ENCODE measurements at places on chromosomes 6 and 20. TPM values are rescaled to one million over a fixed set of nuclear protein-coding genes. Genes with fewer than 3 reads are reported as not detected.
A peak's percentile ranks its signal among the peaks of the same experiment; 100 is the strongest.

Gene GABRR1
- polyA plus RNA-seq = not detected

DNA sequence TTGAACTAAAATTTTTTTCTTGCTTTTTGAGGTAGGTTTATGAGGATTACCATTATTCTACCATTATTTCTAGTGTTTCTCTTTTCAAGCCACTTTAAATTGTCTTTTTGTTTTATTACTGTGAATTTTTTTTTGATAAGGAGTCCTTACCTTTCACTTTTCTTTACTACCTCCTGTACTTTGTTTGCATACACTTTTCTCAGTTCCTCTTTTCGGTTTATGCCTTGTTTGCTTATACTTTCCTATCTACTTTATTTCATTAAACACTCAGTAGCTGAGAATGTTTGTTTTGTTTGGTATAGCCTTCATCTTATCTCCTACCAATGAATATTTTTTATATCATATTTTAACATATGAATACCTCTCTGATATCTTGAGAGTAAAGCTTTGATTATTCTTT is 147.9 kb downstream of the TFAP2B start:
- no peak for DNase-seq

- no peak for DNase-seq
These were observed 7.3 kb downstream of the VTA1 start for GRCh38 chr6:142154336-142154735.

DNA sequence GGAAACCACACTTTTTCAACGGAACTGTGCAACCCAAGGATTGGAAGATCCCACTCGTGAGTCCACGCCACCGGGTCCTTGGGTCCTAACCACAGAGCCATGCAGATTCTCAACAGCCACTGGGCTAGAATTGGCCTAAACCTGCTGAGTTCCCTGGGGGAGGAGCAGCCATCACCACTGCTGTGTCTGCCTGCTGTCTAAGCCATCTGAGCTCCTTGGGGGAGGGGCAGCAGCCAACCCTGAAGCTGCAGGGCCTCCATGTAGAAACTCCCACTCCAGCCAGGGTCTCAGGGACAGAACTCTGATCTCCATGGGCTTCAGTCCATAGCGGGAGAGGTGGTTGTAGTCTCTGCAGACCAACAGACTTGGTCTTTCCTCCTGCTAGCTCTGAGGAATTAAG is 154.6 kb upstream of the VGLL2 start:
- DNase-seq = no peak

Gene PRRT1
- polyA plus RNA-seq = 0.55 TPM

DNA sequence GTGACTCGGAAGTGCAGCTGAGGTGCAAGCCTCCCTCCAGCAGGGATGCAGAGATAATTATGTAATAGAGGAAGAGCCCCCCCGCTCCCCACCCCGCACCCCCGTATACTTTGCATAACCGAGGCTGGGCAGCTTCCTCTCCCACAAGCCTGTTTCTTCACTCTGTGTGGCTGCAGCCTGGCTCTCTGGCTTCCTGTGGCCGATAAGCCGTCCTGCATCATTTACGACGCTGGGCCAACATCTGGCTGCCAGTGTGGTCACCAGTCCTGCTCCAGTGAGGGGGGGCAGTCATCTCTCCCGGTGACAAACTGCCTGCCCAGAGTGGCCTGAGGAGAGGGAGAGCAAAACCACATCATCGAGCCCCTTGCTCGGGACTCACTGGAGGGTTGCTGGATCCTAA is 59.2 kb downstream of the RBM38 start:
- no peak for DNase-seq

- no peak for DNase-seq
These were observed 32.6 kb upstream of the TULP4 start for GRCh38 chr6:158279615-158280014.

GRCh38 chr20:2005359-2005758 is 11.5 kb upstream of the PDYN start:
- no peak for DNase-seq

DNA sequence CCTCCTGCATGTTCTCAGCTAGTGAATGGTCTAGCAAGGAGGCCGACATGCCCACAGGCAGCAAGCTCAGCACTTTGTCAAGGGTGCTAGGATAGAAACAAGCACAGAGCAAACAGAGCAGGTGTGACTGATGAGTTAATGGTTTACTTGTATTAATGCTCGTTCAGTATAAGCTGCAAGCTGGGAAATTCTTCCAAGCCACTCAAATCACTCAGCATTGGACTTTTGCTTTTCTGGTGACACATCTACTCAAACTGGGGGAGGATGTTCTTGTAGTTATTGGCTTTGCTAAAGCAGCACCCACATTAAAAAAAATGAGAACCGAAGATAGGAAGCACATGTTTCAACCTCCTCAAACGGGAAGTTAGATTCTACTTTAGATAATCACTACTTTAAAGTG is 43.1 kb upstream of the NEDD9 start:
- DNase-seq = peak; percentile 39

GRCh38 chr6:15553736-15554294 is 109.0 kb downstream of the DTNBP1 start:
- no peak for DNase-seq

Gene ARFGEF3
- not detected for polyA plus RNA-seq

Gene POLR1C
- 14.4 TPM for polyA plus RNA-seq

Gene ROMO1
- 351 TPM for polyA plus RNA-seq

GRCh38 chr20:17380801-17381200 is 150.4 kb downstream of the BFSP1 start:
- no peak for DNase-seq

GRCh38 chr20:50357783-50358161 is 152.4 kb upstream of the PTPN1 start:
- no peak for DNase-seq

DNA sequence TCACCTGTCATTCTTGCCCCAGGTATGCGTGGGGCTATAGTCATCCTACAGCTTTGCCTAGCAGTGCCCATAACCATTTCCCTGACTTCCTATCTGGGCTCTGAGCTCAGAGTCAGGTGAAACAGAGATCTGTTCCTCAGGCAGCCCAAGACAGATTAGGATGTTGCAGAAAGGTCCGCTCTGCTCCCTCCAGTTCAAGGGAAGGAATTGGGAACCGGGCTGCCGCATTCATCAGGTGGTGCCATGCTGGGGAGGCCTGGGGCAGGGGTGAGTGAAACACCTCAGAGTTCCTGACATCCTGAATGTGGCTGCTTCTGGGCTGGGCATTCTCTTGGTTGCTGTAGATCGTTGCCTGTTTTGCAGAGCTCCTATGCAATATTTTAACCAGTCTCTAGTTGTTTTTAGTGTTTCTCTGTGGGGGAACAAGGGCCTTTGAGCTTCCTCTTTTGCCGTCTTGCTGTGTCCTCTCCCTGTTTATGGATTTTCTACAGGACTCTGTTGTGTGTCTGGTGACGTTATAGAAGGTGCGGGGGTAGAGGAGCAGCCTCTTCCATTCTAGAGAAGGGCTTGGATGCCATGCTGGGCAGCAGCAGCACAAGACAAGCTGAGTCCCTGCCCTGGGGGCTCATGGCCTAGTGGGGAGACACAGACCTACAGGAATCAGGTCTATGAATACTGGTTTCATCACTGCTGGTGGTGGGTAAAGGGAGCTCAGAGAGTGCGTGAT is 9.2 kb downstream of the ENTPD6 start:
- DNase-seq = no peak

DNA sequence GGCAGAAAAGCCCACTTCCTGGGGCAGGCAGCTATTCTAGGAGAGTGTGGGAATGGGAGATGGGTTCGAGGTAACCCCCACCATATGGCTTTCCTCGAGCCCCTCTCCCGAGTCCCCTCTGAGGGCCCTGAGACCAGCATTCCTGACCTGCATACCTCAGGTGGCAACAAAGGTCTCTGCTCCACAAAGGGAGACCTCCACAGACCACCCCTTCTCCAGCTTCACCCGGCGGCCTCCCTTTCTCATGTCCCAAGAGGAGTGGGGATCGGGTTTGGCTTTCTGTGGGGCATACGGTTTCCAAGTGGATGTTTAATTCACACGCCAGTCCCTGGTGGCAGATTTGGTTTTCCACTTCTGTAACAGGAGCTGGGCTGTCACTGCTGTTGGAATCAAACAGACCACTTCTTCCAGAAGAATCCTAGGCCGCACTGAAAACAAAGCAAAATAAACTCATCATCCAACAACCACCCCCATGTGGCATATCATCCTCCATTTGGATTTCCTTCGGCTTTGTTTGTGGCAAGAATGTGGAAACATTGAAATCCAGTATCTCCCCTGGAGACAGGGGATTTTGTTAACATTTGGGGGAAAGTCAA is 83.2 kb downstream of the DLL1 start:
- no peak for DNase-seq

Gene COL9A1
- polyA plus RNA-seq = not detected

DNA sequence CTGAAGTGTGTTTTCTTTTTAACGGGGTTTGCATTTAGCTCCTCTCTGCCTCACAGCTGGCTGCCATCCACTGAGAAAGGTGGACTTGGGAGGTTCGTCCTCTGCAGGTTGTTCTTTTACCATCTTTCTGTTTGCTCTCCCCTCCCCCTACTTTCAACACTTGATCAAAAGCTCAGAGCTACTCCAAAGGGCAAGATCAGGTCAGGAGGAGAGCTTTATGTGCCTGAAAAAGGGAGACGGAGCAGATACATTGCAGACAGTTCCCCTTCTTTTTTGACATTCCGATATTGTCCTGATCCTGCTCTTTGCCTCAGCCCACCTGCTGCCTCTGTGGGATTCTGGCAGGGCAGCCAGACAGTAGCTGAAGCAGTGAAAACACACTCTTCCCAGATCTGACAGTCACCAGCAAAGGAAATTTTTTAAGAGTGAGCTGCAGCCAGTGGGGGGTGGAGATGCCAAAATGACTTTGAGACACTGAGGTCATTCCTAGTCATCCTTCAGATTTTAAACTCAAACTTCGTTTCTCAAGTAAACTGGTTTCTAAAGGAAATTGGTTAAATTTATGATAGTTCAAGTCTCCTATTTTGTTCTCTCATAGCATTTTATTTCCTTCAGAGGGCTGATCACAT is 26.5 kb downstream of the SMLR1 start:
- no peak for DNase-seq

Gene MAFB
- polyA plus RNA-seq = 0.06 TPM

DNA sequence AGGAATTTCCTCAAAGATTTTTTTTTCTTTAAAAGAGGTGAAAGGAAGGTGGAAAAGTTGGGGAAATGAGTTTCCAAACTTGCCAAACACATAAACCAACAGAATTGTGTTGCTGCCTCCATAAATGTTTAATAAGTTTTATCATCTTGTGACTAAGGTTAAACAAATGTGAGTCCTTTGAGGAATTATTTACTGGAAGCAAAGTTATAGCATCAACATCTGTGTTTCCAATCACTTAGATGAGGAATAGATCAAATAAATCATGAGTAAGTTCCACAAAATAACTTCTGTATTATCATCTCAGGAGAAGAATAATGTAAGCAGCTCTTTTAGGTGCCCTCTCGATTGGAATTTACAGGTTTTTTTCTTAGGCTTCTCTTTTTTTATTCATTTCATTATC is 20.5 kb downstream of the TSHZ2 start:
- no peak for DNase-seq

GRCh38 chr6:15264902-15265761 is 19.3 kb downstream of the JARID2 start:
- DNase-seq = no peak

Gene LTA
- polyA plus RNA-seq = 12.8 TPM
